Right atrium auricular region (tissue), 2 donors: ENCODE measurements at places on chromosomes 2 and 18.
A peak's percentile ranks its signal among the peaks of the same experiment; 100 is the strongest.

- no peak for DNase-seq
Observed at GRCh38 chr2:165436559-165436958, 32.9 kb upstream of the CSRNP3 start.

GRCh38 chr2:31260870-31261269, 26.9 kb downstream of the EHD3 start:
- no peak for DNase-seq

GRCh38 chr2:198173242-198173641, 368.8 kb downstream of the PLCL1 start:
- DNase-seq = no peak

DNA sequence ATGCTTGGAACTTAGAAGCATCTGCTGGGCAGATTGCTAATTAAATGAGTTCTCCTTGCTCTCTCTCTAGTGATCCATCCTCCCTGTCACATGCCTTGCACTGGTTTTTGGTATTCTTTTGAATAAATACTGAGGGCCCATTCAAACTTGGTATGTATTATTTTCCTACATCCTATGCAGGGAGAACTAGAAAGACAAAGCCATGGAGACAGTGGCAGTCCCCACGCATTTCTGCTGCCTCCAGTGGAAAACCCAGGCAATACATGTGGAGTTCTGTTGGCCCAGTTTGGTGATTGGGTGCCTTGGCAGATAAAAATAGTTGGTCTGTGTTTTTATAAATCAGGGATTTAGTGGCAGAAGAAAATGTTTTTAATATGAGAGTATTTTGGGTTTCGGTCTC, 68.7 kb downstream of the DIS3L2 start:
- no peak for DNase-seq

DNA sequence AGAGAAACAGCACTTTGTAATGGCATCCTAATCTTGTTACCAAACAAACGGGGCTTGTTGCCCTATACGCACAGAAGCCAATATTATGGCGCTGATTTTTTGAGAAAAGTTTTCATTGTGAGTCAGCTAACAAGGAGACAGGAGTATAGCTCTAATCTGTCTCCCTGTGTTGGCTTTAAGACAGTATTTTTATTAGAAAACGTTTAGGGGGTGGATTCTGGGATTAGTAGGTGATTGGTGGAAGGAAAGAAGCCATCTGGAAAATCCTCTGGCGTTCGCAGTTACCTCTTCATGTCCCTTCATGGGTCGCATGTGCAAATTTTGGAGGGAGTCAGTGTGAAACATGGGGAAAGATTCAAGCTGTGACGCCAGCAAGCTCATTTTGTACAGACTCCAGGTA, 698 bp upstream of the TMEM237 start:
- DNase-seq = peak; percentile 67

DNA sequence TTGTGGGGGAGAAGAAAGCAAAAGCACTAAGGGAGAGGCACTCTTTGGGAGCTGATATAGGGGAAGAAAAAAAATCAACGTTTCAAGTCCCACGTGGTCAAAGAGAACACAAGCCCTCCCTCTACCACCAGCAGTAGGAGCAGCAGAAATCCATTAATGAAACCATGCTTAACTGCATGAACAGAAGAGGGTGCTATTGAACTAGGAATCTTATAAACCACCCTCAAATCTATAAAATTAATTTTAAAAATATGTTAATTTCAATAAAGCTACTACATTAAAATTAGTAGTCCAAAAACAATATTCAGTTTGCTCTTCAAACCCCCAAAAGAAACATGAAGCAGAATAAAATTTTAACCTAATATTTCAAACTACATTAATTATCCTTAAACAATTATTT, 147.8 kb downstream of the TMEM18 start:
- no peak for DNase-seq

- no peak for DNase-seq
Observed at GRCh38 chr2:140711867-140712266, 1418.9 kb downstream of the LRP1B start.
